ENCODE measurements at places on chromosomes 6 and 20.

DNA sequence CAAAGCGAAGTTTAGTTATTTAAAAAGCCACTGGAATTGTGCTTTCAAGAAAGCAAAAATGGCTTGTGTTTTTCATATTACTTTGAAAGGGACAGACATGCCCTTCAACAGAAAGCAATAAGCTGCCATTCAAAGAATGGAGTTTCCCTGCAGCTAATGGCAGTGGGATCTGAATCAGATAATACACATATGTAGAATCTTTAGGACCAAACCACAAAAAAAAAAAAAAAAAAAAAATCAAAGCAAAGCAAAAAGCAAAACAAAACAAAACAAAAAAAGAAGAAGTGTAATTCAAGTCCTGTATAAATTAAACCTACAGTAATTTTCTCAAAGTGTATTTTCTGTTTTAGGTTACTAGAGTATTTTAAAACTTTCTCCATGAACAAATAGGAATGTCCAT is 63.6 kb upstream of the ZNF217 start:
- DNase-seq: no peak

DNA sequence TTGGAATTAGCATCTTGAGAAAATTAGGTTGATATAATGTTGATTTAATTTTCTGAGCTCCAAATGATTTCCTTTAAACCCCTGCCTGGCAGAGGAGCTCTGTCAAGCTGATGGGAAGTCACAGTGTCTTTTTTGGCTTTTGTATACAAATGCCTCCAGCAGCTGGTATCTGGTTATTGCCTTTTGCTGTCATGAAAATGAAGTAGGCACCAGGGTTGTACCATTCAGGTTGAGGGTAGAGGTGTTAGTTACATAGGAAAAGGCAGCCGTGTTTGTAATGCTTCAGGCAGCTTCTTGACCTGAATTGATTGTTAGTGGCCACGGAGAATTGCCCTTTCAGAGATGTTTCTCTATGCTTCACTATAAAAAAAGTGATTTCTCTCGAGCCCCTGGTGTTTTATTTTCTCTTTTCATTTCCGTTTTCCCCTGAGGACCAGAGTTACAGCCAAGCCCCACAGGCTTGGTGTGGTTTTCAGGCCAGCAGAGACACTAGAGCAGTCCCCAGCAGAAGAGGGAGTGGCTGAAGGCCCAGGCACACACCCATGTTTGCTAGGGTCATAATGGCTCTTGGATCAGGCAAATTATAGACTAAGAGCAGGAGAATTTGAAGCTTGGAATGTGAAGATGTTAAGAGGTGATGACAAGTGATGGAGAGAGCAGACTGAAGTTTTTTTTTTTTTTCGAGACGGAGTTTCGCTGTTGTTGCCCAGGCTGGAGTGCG is 21.6 kb downstream of the CMTR1 start:
- DNase-seq: no peak

GRCh38 chr6:37558168-37558567 is 58.5 kb upstream of the CCDC167 start:
- DNase-seq: no peak

DNA sequence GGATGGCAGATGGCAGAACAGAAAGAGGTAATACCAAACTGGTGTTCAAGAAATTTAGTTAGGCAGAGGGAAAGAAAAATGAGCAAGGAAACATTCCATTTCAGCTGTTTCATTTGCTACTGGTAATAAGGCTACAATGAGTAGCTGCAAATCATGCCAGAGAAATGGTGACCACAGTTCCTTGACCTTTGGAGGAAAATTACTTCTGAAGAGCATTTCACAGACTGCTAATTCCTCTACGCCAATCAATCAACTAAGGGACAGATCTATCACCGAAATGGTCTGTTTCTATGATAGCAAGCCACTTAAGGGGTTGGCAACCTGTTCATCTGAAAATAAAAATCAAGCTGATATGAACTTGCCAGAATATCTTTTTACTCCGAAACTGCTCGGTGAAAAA is 119.5 kb downstream of the PTPRK start:
- DNase-seq: no peak

DNA sequence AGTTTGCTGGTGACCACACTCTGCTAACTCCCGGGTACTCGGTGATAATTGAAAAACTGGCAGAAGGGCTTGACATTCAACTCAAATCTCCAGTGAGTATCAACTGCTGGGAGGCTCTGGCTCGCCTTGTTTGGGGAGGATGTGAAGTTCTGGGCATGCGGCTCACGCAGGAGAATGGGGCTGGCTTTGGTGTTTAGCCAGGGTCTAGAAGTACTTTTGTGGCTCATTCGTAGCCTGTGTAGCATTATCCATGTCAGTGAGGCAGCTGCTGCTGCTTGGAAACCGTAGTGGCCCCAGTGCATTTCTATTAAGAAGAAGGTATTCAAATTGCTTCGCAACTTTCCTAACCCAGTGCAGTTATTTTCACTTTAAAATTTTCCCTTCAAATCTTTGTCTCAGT is 52.2 kb downstream of the KDM1B start:
- DNase-seq: no peak

DNA sequence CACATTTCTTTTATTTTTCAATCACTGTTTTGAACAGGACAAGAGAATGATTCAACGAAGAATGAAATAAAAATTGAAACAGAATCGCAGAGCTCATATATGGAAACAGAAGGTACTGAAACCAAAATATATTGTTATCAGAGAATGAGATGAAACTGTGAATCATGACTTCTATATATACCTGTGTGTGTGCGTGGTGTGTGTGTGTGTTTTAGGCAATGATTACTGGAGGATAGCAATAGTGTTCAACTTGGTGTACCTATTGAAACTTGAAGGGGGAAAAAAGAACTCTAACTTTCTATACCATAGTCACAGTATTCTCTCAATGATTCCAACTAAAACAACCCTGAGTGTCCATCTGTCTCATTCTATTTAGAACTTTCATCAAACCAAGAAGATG is 586.6 kb downstream of the KIF16B start:
- no peak for DNase-seq

DNA sequence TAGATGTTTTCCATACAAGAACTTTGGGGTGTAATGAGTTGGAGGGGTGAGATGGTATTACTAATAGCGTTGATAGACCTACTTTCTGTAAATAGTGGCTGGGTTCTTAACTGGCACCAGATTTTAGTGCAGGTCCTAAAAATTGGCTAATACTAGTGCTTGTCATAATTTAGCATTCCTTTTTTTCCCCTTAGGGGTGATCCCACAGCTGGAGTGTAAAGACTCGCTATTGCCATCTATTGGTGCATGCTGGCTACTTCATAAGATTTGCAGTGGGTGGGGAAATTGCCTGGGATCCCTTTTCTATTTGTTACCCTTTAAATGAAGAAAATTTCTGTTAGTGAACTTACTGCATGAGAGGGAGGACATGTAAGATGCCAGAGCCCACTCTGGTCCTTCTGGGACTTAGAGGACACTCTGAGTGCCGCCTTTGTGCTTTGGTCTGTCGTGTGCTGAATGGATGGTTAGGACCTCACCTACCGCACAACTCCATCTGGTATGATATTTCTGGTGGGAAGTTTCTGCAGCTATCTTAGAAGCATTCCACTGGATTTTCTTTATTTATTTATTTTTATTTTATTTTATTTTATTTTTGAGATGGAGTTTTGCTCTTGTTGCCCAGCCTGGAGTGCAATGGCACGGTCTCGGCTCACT is 195.5 kb downstream of the JARID2 start:
- no peak for DNase-seq

Data from tibial artery (tissue), 4 donors.